NCI-H774 (cell line): ENCODE measurements at places on chromosomes 5 and 9.

DNA sequence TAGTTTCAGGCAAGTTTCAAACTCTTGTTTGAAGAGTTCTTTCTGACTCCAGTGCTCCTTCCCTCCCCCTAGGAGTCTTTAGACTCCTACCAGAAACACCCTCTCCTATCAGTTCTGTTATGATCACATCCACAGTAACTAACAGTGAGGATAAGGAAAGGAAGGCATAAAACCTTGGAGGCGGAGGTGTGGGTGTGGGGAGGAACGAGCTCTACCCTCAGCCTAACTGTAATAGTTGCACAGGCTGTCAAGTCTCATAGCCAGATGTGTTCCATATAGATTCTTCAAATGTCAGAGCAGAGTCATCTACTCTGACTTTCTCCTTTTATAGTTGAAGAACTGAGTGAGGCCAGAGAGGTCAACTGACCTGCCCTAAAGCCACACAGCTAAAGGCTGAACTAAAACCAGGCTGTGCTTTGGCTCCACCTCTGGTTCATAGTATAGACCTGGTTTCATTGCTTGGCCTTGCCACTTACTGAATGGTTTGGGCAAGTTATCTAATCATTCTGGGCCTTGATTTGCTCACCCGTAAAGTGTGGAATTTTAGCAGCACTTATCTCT, 34.4 kb upstream of the PIK3R1 start:
- no peak for DNase-seq

- DNase-seq, result no peak
Measured at GRCh38 chr5:72472031-72472430, 35.2 kb downstream of the ZNF366 start.

GRCh38 chr9:120450916-120451315, 129.1 kb downstream of the CDK5RAP2 start:
- DNase-seq, result no peak

DNA sequence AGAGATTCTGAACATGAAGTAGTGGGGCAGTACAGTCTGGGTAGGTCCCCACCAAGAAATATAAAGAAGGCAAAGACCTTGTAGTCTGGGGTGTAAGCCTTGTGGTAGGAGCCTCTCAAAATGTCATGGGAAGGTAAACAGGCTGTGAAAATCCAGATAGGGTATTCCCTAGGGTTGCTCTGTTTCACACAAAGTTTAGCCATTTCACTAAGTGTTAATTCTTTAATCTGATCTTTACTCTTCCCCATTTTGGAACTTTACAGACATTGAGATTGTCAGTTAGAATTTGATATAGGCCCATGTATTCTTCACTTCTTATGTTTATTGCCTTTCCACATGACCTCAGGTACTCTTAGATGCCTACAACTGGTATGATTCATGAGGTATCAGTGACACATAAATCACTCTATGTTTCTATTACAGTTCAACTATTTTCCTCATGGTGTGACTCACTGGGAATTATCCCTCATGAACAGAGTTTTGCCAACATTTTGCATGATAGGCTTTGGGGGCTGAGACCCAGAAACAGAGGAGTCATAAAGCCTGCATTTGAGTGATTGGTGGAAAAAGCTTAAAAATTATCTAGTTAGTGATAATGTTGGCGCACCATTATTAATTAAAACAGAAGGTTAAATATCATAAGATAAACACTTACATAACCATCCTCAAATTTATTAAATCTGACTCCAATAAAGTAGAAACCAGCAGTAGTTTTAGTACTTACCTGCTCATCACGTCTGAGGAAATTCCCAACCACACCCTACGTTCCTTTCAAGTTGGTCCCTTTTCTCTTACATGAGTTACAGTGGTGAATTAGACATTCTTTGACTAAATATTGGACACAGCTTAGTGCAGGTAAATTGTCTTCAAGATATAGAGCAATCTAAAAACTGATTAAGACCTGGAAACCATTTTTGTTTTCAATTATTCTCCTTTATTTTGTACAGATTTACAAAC, 399.8 kb upstream of the MEF2C start:
- no peak for DNase-seq

DNA sequence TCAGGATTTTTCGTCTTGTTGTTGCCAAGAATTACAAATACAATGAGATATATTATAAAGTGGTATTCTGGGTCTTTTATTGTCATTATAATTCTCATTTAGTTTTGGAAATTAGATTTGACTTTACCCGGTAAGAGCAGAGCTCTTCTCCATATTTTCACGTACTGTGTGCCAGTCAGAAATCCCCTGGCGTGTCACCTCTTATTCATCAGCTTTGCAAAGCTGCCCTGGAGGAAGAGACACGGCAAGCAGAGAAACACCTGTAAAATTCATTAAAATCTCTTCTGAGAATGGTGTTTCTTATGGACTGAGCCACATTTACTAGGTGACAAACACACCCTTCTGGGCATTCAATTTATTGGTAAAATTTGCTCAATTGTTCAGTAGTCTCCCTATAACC, 440.4 kb downstream of the HINT1 start:
- no peak for DNase-seq

DNA sequence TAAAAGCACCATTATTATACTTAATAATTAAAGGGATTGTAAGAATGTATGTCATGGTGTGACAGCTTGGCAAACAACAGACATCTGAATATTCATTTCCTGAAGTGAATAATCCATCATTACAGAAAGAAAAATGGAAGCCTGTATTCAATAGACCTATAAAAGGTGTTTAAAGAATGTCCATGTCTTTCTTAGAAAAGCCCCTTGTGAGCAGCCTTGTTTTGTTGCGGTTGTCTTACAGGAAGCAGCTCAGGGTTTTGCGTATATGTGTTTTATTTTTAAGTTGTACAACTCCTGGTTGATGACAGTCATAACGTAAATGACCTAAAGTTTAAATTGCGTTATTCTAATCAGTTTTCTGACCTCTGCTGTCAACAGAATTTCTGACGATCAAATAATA, 53.8 kb downstream of the CAST start:
- DNase-seq, result no peak

DNA sequence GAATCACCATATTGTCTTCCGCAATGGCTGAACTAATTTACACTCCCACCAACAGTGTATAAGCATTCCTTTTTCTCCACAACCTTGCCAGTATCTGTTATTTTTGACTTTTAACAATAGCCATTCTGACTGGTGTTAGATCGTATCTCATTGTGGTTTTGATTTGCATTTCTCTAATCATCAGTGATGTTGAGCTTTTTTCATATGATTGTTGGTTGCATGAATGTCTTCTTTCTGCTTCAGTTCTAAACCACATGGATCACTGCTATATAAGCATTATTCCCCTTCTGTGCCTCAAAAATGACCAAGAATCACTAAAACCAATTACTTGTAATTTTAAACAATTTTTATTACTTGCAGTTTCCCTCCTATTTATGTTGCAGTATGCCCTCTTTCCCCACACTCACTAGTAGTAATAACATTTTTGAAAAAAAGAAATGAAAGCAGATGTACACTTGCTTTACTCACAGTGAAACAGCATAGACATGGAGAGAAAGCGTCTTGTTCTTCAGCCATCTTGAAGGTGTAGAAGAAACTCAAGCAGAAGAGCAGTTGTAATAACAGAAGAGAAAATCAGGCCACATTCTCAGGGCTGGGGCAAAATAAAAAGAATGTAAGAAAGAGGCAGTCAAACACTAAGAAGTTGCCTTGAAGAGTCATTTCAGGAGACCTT, 4.5 kb upstream of the TMEM252 start:
- DNase-seq, result no peak

GRCh38 chr5:138015916-138016315, 17.0 kb downstream of the FAM13B start:
- DNase-seq, result no peak

DNA sequence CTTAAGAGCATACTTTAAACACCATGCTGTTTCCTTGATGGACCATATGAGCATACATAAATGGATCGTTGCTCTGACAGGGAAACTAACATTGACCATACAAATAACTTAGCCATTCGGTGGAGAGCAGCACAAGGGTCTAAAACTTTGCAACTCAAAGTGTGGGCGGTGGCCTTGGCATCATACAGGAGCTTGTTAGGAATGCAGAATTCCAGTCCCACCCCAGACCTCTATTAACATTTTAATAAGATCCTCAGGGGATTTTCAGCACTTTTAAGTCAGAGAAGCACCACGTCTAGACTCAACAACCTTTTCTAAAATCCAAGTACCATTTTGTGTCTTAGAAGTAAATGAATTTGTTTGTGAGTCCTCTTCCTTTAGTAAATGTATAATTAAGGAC, 260.9 kb downstream of the EBF1 start:
- no peak for DNase-seq

- DNase-seq, result no peak
Measured at GRCh38 chr5:160169326-160169725, 50.1 kb upstream of the PWWP2A start.

DNA sequence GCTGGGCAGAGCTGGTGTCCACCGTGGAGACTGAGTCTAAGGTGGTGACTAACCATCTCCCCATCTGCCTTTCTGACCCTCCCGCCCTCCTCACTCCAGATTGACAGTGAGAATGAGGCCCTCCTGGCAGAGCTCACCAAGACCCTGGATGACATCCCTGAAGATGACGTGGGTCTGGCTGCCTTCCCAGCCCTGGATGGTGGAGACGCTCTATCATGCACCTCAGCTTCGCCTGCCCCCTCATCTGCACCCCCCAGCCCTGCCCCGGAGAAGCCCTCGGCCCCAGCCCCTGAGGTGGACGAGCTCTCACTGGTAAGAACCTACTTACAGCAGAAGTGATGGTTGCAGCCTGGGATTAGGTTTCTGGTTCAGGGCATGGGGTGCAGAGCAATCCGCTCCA, 96.5 kb downstream of the PPARGC1B start:
- no peak for DNase-seq

DNA sequence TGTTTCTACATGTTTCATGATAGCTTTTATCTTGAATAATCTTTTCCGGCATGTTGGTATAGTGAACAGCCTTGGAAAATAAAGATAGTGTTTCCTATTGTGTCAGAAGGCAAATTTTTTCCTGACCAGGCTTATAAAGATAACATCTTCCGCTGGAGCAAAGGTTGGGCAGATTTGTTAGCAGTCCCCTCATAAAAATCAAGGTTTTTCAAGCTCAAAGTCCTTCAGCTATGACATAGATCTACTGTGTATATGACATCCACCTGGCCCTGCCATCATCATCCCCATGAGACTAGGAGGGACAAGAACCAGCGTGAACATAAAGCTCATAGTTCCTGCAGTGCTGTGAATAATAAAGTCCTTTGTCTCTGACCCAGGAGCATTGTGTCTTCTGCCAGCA, 30.4 kb upstream of the OTULINL start:
- DNase-seq, result no peak

- DNase-seq, result no peak
Measured at GRCh38 chr9:86521322-86521721, 167.1 kb upstream of the TUT7 start.

- DNase-seq, result peak; percentile 97
Measured at GRCh38 chr5:48192-48591, 43.8 kb upstream of the PLEKHG4B start.
